Iris pigment epithelial cell (primary cell): ENCODE measurements at places on chromosomes 5 and 9.

DNA sequence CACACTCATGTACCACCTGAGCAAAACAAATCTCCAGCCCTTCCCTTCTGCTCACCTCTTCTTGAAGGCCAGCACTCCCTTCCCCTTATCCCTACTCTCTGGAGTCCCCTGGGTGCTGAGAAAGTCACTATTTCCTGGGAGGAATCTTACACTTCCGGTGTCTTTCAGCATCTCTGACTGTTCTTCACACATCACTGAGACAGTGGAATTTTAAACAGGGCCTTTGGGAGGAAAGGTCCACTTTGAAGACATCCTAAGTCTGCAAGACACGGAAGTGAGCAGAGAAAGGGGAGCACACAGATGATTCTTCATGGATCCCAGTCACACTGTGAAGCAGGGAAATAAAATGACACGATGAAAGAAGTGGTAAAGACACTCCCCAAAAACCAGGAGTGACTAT lies 25.6 kb downstream of the FRMD3 start:
- DNase-seq: no peak

- peak; percentile 88 for DNase-seq
Measured at GRCh38 chr9:120583958-120584369, 4.0 kb upstream of the CDK5RAP2 start.

DNA sequence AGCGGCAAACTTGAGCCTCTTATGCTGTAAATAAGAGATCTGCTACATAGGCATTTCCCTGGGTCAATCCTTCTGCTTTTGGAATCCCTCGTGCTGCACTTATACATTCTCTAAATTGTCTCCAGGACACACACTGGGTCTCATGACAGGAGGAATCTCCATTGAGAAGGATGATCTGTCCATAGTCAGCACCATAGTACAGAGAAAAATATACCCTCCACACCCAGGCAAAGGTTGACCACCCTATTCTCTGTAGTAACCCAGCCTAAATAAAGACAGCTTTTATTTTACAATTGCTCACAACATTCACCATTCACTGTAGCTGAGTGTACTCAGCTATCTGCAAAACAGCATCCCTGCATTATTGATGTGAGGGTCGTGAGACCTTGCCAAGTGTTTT lies 111.2 kb downstream of the SV2C start:
- no peak for DNase-seq

DNA sequence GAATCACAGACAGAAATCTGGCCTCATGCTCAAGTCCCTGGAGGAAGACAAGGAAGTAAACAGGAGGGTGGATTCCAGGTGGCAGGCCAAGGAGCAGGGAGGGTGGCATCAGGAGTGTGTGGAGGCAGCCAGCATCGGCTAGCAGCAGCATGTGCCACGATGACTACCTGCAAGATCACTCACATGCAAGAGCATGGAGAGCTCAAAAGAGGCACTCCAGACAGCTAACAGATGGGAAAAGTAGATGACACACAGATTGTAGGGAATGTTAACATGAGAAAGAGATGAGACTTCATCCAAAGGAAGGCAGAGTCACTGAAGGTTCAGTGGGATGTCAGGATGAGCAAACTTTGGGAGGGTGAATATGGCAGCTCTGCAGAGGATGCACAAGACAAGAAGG lies 104.3 kb downstream of the SEMA5A start:
- DNase-seq: no peak

DNA sequence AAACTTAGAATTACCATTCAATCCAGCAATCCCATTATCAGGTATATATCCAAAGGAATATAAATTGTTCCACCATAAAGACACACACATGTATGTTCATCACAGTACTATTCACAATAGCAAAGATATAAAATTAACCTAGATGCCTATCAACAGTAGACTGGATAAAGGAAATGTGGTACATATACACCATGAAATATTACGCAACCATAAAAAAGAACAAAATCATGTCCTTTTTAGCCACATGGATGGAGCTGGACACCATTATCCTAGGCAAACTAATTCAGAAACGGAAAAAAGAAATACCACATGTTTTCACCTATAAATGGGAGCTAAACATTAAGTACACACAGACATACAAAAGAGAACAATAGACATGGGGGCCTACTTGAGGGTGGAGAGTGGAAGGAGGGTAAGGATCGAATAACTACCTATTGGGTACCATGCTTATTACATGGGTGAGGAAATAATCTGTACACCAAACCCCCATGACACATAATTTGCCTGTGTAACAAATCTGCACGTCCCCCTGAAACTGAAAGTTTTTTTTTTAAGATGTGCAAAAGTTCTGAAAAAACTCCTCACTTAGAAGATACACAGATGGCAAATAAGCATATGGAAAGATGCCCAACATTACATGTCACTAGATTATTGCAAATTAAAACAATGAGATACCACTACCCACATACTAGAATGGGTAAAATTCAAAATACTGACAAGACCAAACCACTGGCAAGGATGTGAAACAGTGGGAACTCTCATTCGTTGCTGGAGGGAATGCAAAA lies 313.0 kb upstream of the CD180 start:
- no peak for DNase-seq

DNA sequence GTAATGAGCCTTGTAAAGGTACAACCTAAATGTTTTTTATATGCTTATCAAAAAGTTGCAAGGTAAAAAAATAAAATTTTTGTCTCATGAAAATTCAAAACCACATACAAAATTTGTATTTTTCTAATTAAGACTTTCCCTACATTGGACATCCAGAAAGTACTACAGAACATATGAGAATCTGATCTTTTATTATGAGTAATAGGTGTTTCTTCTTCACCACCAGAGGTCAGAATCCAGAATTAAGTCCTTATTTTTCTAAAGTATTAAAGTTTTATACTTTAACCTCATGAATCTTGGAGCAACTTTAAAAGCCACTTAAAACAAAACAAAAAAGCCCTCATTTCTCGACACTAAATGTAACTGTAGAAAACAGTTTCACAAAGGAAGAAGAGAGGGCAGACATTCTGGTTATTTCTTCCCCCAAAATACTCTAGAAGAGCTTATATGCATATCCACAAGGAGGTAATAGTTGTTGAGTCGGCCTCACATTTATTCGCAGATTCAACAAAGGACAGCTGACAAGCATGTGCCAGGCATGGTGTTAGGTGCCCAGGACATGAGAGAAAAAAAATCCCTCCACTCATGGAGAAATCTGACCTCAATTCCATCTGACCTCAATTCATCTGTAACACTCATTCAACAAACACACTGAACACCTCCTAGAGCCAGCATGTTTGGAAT lies 69.3 kb downstream of the MLLT3 start:
- DNase-seq: peak; percentile 32
